ENCODE measurements at places on chromosomes 7 and 10.

DNA sequence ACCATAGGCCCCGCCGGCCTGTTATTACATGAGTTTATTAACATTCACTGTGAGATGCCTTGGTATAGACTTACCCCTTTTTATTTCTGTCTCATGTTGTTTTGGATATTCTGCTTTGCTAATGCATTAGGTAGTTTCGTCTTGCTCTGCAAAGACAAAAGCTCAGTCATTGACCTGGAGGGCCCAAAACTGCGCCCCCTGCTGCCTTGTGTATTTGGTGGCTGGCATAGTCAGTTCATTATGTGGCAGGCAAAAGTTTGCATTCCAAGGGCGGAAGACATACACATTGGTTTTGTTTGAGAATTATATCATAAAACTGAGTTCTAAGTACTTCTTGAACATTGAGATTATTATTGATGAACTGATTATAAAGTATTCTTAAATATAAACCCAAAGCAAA is 372.5 kb downstream of the SDK1 start:
- DNase-seq, result no peak

DNA sequence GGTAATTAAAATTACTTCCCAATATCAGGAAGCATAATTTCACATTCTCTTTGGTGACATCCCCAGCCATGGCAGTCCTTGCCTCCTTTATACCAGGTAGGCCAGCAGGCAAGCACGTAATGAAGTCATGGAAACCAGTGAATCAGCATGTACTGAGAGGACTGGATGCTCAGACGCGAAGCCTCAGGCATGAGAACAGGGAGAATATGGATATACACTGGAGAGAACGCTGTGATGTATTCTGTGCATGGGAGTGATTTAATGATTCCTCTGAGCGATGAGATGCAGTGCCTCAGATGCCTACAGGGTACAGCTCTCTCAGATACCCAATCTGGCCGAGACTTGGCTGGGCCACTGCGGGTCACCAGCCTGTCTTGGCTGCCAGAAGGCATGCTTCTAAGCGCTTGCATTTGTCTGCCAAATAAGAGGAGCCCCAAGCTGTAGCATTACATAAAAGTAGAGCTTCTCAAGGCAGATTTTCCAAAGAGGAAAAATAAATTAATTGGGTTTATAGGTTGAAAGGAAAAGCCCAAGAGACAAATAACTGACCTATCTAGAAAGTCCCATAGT is 238.1 kb downstream of the RELN start:
- no peak for DNase-seq

DNA sequence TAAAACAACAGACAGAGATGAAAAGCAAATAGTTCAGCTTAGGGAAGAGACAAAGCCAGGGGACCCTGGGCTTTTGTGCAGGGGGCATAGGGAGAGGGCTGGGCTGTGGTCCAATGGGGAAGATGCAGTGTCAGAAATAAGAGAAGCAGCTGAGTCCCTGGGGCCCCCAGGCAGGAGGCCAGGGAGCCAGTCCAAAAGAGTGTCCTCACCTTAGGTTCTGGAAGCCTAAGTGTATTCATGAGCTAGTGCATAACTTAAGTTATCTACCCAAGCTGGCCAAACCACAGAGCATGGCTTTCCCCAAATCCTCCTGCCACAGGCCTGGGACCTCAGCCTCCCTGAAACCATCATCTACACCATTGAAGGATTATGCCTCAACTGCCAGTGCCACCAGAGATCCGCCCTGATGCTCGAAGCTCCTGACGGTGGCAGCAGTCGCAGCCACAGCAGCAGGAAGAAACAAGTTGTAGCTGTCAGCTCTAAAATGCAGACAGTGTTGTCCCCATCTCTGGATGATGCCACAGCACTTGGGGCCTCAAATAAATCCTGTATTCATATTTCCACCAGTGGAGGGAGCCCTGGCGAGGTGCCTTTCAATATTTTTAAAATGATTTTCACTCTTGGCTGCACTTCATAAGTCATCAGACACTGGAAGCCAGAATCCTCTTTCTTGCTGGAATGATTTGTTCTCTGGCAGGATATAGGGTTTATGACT is 574.6 kb downstream of the GRID1 start:
- no peak for DNase-seq

- no peak for DNase-seq
Measured at GRCh38 chr10:16408379-16408778, 28.4 kb upstream of the PTER start.

GRCh38 chr10:23204773-23205172 is 12.7 kb downstream of the PTF1A start:
- no peak for DNase-seq

DNA sequence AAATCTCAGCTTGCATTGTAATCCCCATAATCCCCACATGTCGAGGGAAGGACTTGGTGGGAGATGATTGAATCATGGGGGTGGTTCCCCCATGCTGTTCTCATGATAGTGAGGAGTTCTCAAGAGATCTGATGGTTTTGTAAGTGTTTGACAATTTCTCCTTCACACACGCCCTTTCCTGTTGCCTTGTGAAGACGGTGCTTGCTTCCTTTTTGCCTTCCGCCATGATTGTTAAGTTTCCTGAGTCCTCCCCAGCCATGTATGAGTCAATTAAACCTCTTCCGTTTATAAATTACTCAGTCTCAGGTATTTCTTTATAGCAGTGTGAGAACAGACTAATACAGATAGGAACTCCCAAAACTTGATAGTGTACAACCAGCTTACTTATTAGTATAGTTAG is 98.6 kb downstream of the CREM start:
- DNase-seq, result no peak

DNA sequence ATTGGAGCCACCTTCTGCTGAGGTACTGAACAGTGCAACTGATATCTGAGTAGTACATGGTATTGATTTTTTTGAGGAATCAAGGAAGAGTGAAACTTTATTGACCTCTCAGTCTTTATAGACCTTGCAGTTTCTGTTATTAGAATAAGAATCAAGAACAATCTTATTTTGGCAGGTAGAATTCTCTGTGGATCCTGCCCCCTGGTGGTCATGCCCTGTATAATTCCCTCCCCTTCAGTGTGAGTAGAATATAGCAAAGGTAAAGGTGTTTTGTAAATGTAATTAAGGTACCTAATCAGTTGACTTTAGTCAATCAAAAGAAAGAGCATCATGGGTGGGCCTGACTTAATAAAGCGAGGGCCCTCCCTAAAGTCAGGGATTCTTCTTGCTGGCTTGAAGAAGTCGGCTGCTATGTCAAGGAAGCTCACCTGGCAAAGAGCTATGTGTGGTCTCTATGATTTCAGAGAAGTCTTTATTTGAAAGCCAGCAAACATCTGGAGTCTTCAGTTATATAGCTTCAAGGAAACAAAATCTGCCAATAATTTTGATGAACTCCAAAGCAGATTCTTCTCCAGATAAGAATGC is 142.8 kb downstream of the LSM5 start:
- DNase-seq, result no peak

GRCh38 chr10:126013489-126014281 is 117.3 kb downstream of the FANK1 start:
- peak; percentile 70 for DNase-seq

- no peak for DNase-seq
Measured at GRCh38 chr10:121928528-121928884, 675 bp upstream of the ATE1 start.

GRCh38 chr7:155009570-155010157 is 6.7 kb upstream of the PAXIP1 start:
- DNase-seq, result no peak

GRCh38 chr7:142898377-142899170 is 13.0 kb upstream of the TRPV6 start:
- no peak for DNase-seq

- peak; percentile 97 for DNase-seq
Measured at GRCh38 chr10:119401671-119402395, 140.7 kb downstream of the RGS10 start.

GRCh38 chr7:7843972-7844371 is 124.6 kb upstream of the GLCCI1 start:
- DNase-seq, result no peak

GRCh38 chr10:131708225-131708880 is 192.5 kb upstream of the PPP2R2D start:
- DNase-seq, result no peak

DNA sequence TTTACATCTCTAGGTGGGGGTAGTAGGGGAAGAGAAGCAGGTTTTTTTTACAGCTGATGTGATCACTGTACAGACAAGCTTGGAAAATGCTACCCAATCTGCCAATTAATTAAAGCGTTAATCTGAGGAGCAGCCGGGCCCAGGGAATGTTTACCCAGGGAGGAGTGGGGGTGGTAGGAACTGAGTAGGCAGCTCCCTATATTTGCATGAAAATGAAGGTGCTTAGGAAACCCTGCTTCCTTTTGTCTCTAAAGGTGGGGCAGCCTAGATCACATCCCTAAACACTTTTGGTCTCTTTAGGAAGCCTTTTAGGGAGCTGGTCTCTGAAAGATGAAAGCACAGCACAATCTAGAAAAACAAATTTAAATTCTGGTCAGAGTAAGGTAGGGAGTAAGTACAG is 53.0 kb upstream of the NFKB2 start:
- DNase-seq, result no peak

GRCh38 chr7:64794171-64794844 is at the start of gene ZNF138:
Gene ZNF138 (plus strand): TSS chr7:64794428. CDS start chr7:64794569, 141 bp downstream.
- peak; percentile 90 for DNase-seq

DNA sequence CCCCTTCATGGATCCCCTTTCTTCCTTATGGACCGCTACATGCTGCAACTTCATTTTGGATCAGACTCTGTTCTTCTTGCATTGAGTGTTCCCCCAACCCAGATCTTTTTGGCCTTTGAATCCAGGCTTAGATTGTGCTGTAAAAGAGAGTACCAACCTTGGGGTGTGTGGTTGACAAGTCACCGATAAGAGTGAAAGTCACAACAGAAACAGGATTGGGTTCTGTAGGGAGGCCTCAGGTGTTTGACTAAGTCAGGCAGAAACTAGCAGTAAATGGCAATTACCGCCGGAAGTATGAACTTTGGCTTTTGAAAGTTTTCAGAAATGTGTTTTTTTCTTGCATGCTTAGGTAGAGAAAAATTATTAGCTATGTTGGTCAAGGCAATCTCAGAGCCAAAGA is 89.3 kb downstream of the TMEM106B start:
- no peak for DNase-seq

DNA sequence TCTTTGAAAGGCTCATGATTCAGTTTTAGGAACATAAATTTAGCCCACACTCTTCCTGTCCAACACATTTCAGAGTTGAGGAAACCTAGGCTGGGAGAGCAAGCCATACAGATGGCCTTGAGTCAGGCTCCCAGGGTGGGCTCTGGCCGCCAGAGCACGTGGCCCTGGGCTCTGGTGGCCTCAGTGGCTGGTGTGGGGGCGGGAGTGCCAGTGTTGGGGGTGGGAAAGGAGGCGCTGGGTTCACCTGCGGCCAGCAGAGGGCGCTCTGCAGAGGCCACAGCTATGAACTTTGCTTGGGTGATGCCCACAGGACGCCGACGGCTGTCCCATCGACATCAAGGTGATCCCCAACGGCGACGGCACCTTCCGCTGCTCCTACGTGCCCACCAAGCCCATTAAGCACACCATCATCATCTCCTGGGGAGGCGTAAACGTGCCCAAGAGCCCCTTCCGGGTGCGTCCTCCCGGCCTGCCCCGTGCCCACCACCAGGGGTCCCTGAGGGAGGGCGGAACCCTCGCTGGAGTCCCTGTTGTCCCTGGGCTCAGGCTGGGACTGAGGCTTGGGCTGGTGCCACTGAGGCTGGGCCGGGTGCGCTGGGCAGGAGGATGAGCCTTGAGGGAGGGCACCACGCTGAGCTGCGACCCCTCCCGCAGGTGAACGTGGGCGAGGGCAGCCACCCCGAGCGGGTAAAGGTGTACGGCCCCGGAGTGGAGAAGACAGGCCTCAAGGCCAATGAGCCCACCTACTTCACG is 11.9 kb downstream of the FLNC start:
- no peak for DNase-seq

- DNase-seq, result no peak
Measured at GRCh38 chr10:86711513-86712316, 43.4 kb downstream of the LDB3 start.

DNA sequence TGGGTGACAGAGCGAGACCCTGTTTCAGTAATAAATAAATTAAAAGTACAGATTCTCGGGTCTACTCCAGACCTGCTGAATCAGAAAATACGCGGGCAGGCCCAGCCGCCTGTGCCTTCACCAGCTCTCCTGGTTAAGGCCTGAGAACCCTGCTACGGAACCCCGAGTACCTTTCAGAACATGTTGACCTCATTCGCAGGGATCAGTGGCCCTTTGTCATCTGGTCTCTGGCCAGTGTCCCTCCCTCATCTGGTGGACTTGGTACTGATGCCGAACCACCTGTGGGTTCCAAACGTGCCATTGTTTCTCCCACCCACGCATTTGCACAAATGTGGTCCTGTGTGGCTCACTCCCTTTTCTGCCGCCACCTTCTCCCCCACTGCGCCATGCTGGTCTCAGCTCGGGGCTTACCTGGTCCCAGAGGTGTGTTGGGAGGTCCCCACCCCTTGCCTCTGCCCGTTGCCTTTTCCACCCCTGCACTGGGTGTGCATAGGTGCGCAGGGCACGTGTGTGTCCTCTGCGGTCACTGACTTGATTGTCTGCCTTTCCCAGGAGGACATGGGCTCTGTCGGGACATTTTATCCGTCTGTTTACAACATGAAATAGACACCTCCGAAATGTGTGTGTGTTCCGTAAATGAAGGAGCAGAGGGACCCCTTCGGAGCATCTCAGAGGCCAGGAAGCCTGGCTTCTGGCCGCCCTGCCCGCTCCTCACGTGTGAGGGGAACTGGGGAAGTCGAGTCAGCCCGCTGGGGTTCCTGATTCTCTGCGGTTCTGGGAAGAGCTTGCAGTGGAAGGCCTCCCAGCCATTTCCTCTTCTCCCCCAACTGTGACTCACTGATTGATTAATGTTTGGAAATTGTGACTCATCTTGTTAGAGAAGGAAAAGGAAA is 135.2 kb downstream of the CUX1 start:
- no peak for DNase-seq

- DNase-seq, result no peak
Measured at GRCh38 chr10:48595539-48595932, 9.3 kb downstream of the ARHGAP22 start.

GRCh38 chr10:82288461-82288881 is 413.5 kb downstream of the NRG3 start:
- DNase-seq, result no peak

- no peak for DNase-seq
Measured at GRCh38 chr10:73577788-73578187, 13.4 kb downstream of the USP54 start.

- no peak for DNase-seq
Measured at GRCh38 chr7:23331132-23331531, 32.0 kb downstream of the MALSU1 start.

DNA sequence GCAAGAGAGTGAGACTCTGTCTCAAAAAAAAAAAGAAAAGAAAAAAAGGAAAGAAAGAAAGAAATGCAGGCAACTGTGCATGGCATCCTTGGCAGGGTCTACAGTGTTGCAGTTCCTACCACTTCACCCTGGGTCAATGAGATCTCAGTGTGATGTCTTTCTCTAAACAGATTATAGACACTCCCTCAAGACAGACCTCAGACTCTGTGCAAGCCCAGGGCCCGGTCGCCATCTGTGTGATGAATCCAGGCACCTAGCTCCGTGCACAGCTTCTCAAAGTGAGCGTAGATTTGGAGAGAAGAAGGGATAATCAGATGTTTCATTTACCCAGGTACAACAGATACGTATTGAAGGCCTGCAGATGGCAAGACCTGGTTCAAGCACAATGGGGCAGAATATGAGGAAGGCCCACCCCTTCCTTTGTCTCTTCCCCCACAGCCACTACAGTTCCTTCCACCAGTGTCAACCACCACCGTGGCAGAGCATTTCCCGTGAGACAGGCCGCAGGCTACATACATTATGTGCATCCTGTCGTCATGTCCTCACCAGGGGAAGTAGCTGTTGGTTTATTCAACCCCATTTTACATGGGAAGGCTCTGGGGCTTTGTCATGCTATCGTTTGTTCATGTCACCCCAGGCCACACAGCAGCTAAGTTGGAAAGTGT is 471.7 kb upstream of the GALNT17 start:
- no peak for DNase-seq
